Adrenal gland (tissue), 19 donors: ENCODE measurements at places on chromosomes 3 and 15. TPM values are rescaled to one million over a fixed set of nuclear protein-coding genes. Genes with fewer than 3 reads are reported as not detected.

- no peaks in the 10 kb centered on the region for H3K4me1 ChIP-seq
- no peaks in the 10 kb centered on the region for H3K27me3 ChIP-seq
- no peak overlapping the region for H3K4me3 ChIP-seq
- no peak overlapping the region for H3K27ac ChIP-seq
- H3K36me3 ChIP-seq: no peaks in the 10 kb centered on the region
Measured at GRCh38 chr3:94483403-94483802, 420.5 kb downstream of the NSUN3 start.

DNA sequence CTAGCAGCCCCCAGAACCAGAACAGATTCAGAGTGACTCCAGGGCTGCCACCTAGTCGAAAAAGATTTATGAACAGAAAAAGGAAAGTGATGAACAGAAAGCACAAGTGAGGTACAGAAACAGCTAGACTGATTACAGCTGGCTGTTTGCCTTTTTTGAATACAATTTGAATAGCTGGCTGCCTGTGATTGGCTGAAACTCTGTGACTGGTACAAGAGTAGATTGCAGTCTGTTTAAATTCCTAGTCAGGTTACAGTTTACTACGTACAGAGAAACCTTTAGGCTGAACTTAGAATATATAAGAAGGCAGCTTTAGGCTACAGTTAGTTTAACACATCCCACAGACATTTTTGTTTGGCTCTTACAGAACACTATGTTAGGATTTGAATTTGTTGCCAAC is 10.0 kb downstream of the CCDC13 start:
- H3K4me3 ChIP-seq: no peak overlapping the region
- no peak for DNase-seq
- H3K27me3 ChIP-seq: no peaks in the 10 kb centered on the region
- H3K4me1 ChIP-seq: peaks cover 7% of the 10 kb centered on the region
- H3K27ac ChIP-seq: no peak overlapping the region

HCLS1 gene
- 51.3 TPM for total RNA-seq

DNA sequence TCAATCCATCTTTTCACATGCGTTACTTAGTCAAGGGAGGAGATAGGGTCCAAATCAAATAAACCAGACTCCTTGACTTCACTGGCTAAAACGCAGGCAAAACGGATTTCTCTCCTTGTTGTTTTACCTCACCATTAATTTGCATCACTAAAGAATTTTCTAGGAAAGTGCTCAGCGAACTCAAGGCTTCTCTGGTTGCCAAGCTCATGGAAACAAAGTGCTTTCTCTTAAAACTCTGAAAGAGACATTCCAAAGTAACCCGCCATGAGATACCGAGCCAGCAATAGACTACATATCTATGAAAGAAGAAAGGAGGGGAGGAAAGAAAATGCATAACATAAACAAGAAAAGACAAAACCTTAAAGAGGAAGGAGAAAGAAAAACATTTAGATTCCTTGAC is 211.7 kb upstream of the WNT5A start:
- H3K36me3 ChIP-seq: no peaks in the 10 kb centered on the region
- no peaks in the 10 kb centered on the region for H3K4me1 ChIP-seq
- H3K27ac ChIP-seq: no peak overlapping the region
- no peak overlapping the region for H3K4me3 ChIP-seq
- DNase-seq: no peak
- H3K27me3 ChIP-seq: no peaks in the 10 kb centered on the region

DNA sequence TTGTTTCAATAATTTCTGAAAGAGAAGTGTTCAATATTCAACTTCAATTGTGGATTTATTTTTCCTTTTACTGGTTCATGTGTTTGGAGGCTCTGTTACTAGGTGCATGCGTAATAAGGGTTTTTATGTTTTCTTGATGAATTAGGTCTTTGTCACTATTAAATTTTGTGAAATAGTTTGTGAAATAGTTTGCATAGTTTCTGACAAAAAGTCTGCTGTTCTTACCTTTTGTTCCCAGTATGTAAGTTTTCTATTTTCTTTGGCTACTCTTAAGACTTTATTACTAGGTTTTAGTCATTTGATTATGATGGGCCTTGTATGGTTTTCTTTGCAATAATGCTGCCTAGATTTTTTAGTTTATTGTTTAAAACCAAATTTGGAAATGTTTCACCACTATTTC is 38.0 kb downstream of the MEF2A start:
- H3K27ac ChIP-seq: no peak overlapping the region
- no peaks in the 10 kb centered on the region for H3K36me3 ChIP-seq
- peaks cover 27% of the 10 kb centered on the region for H3K4me1 ChIP-seq
- no peak for DNase-seq

- no peaks in the 10 kb centered on the region for H3K36me3 ChIP-seq
- no peaks in the 10 kb centered on the region for H3K27me3 ChIP-seq
- H3K4me3 ChIP-seq: no peak overlapping the region
Measured at GRCh38 chr15:66613743-66614142, 47.9 kb upstream of the LCTL start.

GRCh38 chr3:27943106-27943505 is 221.0 kb upstream of the EOMES start:
- no peak overlapping the region for H3K4me3 ChIP-seq
- no peaks in the 10 kb centered on the region for H3K4me1 ChIP-seq
- no peaks in the 10 kb centered on the region for H3K27me3 ChIP-seq
- H3K27ac ChIP-seq: no peak overlapping the region
- peak; percentile 22 for DNase-seq

DNA sequence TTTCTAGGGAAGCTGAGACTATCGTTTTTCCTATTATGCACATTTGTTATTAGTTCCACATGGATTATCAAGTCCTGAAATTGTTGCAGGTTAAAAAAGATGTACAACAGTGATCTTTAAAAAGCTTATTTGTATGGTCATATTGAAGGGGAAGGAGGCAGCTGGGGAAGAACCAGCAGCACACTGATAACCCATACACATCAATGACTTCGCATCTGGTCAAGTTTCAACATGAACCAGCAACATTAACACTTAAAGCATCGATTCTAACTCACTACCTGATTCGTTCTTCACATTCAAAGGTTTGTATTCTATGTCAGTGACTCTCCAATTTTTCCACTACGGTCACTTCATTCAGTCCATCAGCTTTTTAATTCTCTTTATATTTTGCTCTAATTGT is 56.4 kb downstream of the NCEH1 start:
- H3K27ac ChIP-seq: no peak overlapping the region
- peaks cover 22% of the 10 kb centered on the region for H3K4me1 ChIP-seq
- no peaks in the 10 kb centered on the region for H3K27me3 ChIP-seq
- H3K36me3 ChIP-seq: no peaks in the 10 kb centered on the region

DNA sequence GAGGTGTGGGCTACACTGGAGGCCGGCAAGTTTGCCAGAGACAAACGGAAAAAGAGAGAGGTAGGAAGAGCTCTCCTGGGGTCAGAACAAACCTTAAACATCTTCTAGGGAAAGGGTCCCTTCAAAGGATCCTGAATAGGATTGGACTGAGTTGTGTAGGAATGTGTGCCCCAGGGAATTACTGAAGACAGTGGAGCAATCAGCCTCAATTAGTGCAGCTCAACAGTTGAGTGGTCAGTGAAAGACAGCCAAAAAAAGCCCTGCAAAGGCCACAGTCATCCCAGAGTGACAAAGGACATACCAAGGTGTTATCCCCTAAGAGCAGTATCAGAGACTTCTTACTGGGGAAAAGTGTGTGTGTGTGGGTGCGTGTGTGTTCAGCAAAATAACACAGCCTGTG is 70.3 kb downstream of the NUP210 start:
- H3K4me1 ChIP-seq: no peaks in the 10 kb centered on the region
- no peak overlapping the region for H3K4me3 ChIP-seq
- no peak overlapping the region for H3K27ac ChIP-seq
- no peaks in the 10 kb centered on the region for H3K36me3 ChIP-seq

ZNF501 gene
- total RNA-seq: 4.6 TPM

FBN1 gene
- total RNA-seq: 64.9 TPM

KBTBD8 gene
- 0.06 TPM for total RNA-seq
